Right atrium auricular region (tissue), 2 donors: ENCODE measurements at places on chromosomes 1 and 21.

DNA sequence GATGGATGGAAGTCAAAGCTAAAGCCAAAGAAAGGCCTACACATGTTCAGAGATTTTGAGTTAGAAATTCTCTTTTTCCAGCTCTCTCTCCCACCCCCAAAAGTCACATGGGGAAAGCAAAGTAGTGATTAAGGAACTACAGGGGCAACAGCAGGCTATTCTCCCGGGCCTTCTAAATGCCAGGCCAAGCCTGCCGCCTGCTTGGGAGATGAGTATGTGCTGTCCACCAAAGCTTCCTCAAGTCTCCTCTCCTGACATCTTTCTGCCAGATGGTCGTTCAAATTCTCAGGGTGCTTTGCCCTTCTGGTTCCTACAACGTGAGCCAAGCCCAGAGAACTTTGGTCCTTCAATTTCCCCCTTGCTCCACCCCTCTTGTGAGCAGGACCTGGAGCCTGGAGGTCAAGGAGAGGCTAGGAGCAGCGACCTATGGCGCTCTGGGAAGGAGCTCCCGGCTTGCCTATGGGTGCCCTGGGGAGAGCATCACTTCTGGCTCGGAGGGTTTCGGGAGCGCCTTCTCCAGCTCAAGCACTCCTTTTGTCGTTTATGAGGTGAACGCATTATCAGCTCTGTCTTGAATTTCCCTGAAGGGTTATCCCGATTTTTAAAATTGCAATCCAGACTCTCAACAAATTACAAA, 4.4 kb upstream of the PRRX1 start:
- DNase-seq, result no peak

DNA sequence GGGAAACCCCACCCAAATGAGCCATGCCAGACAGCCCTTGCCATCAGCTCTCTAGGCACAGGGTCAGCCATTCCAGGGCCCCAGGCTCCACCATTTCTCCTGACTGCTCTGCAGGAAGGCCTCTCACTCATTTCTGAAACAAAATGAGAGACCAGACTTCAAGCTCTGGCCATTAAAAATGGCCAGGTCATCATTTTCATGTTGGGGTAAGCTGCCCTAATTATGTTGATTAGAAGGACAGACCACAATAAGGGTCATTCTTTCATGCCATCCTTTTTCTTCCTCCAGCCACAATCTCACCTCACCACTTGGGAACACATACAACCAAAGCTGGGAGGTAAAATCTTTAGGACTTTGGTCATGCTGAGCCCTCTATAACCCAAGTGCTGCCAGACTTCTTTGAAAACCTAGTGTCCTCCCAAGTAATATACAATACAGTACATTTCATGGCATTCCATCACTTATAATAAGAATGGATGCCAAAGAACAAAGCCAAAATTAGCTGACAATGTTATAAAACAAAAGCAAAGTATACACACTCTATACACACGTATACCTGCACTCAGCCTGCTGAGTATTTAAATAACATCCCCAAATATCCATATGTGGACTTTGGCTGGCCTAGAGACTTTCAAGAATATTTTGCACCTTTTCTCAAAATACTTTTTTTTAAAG, 22.4 kb upstream of the RBBP5 start:
- no peak for DNase-seq

GRCh38 chr1:231519166-231519565, 9.3 kb upstream of the TSNAX start:
- no peak for DNase-seq

- no peak for DNase-seq
These were observed 1.3 kb downstream of the PLD5 start for GRCh38 chr1:242522996-242523718.

DNA sequence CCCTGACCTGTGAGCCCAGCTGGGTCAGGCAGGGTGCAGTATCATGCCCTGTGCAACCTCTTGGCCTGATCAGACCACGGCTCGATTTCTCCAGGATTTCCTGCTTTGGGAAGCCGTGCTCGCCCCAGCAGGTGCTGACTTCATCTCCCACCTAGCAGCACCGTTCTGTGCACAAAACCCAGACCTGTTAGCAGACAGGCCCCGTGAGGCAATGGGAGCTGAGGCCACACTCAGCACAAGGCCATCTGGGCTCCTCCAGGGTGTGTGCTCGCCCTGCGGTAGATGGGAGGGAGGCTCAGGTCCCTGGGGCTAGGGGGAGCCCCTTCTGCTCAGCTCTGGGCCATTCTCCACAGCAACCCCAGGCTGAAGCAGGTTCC, 29.6 kb downstream of the SLC19A1 start:
- no peak for DNase-seq
